Activated CD4-positive, alpha-beta T cell treated with anti-CD3 and anti-CD28 coated beads for 1 hour (primary cell): ENCODE measurements at places on chromosomes 5 and 9.

- DNase-seq = no peak
These were observed 95.9 kb downstream of the UGCG start for GRCh38 chr9:111992523-111992922.

- no peak for DNase-seq
These were observed 88.7 kb downstream of the RAPGEF1 start for GRCh38 chr9:131651160-131651559.

DNA sequence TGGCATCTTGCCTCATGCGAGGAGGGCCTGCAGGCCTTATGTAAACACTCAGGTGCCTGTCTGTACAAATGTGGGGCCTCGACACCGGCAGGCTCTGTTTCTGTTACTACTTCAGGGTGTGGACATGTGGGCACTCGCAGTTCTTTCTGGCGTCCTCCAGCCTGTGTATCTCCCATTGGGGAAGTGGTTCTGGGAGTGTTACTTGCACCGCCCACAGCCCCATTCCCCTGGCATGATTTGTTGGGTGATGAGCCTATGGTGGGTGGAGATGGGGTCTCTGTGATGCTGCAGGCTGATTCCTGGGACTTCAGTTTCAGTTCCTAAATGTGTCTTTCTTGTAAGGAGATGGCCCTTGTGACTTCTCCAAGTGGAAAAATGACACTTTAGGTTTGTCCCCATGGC, 82.1 kb upstream of the PITX1 start:
- DNase-seq = no peak

DNA sequence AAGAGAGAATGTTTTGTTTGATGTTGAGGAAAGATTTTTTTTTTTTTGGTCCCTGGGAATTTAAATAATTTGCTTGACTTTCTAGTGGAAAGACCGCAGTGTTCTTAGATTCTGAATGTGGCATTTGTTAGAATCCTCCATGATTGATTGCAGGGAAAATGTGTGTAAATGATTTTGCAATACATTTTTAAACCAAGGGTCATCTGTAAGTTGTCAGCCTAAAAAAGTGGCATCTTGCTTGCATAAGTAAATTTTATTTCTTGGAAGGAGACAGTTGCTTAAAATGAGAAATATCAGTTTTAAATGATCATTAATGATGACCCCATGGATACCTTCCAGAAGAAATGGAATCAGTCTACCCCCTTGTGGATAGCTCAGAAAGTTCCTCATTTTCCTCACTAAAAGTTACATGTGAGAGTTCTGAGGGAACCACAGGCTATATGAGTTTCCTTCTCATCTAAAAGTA, 105.1 kb upstream of the SLC25A48 start:
- no peak for DNase-seq

DNA sequence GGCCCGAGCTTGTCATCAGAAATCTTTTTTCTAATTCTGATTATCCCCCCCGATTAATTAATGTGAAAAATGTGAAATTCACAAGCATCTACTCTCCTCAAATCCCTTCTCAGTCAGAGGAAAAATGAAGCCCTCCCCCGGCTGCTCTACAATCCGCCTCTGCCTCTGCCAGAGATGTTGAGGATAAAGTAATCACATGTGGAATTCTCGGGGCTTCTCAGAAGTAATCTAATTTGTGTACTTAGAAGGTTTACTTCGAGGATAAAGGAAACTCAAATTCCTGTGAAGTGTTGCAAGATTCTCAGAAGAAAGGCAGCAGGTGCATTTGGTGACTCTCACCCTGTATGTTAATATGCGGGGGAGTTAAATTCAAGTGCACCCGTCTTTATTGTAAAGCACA, 726.1 kb upstream of the ADAMTS16 start:
- DNase-seq = no peak

GRCh38 chr5:156835905-156836304, 14.2 kb upstream of the PPP1R2B start:
- no peak for DNase-seq

DNA sequence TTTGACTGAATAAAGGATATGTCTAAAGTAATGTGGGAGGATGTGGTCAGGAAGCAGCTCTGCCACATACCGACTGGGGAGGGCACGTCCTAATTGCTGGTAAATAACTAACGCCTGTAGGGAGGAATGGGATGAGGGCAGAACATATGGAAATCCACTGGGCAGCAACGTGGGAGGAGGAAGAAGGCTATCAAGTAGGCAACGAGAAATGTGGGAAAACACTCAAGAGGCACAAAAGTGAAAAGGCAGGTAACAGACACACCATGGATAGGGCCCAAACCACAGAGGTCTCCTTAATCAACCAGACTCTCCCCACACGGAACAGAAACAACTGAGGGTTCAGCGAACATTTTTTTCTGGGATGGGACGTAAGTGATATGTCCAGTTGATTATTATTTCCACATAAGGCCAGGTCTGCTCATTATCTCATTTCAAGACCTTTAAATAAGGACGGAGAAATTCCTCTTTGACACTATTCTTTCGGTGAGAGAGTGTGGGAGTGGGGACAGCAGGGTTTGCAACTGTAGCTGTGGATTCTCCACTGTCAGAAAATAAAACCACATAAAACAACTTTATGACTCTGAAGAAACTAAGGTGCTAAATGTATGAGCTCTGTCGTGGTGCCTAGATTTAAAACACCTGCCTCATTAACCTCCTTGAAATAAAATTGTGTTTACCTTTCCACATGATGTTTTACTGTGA, 17.0 kb downstream of the IARS1 start:
- no peak for DNase-seq

DNA sequence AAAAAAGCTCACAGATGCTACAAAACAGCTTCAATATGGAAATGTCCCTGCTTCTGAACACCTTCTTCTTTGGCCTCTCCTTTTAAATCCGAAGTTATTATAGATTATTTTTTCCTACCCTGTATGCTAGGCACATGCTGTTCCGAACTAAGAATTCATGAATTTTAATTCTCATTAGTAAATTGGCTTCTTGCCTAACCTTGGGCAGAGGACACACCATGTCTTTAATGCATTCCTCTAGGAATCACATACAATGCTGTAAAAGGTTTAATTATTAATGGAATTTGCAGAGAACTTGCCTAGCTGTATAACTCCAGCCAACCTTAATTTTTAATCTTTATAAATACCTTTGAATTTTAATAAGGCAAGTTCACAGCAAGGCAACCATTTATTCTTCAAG, 234.4 kb downstream of the NTRK2 start:
- no peak for DNase-seq

DNA sequence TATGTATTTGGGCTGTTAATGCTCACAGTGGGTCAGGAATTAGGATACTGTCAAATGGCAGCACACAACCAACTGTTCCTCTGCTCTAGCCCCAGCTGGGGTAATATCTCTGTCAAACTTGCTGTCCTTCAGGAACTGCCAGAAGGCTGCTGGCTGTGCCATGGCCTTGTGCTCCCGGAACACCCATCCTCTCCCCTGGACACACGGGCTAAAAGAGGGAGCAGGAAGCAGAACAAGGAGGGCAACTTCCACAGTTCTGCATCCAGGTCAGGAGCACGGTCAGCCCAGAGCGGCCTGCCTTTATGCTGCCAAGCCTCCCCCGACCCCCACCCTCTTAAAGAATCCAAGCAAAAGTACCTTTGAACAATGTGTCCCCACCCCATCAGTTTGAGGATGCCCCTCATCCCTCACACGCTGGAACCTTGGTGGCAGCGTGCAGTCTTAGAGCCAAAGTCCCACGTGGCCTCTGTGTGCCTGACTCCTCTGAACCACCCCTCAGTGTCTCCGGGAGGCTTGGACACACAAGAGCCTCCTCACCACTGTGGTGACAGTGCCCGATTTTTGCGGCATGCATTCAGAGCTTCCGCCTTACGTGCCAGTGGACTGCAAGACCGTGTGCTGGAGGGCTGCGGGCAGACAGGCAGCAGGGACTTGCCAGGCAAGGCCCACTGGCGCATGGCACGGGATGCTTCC, 60.8 kb downstream of the PSMB7 start:
- DNase-seq = no peak

- DNase-seq = no peak
These were observed 7.4 kb downstream of the CEMIP2 start for GRCh38 chr9:71760901-71761300.

DNA sequence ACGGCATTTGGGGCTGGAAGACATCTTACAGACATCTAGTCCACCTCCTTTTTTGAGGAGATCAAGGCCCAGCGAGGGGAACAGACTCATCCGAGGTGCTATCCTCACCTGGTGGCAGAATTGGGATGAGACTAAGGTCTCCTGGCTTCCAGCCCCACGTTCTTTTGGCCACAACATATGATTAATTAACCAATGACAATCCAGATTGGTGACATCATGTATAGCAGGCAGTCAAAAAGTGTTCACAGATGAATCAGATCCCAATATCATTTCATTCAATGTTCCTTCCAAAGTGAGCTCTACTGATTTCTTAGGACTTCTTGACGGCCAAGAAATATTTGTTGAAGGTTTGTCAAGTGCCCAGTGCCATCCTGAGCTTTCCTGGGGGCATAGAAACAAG, 3.9 kb downstream of the CFAP77 start:
- DNase-seq = no peak

DNA sequence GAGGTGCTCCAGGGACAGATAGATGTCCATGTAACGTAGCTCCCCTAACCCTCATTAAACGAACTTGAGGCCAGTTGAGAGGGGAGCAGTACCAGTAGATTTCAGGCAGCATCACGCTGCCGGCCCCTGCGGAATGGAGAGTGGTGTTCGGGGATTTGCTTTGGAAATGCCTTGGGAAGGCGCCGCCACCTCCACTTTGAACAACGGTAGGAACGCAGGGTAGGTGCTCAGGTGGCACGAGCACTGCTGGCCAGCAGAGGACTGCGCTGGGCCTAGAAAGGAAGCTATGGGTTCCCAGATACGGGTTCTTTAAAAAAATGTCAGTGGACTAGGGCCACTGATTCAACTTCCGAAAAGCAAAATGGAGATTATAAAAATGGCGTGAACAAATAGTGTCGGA, 271.8 kb downstream of the FANCC start:
- no peak for DNase-seq

- DNase-seq = no peak
These were observed 238.2 kb upstream of the DMAC1 start for GRCh38 chr9:8037745-8038144.

GRCh38 chr9:123544007-123544827, 188.2 kb downstream of the CRB2 start:
- no peak for DNase-seq

DNA sequence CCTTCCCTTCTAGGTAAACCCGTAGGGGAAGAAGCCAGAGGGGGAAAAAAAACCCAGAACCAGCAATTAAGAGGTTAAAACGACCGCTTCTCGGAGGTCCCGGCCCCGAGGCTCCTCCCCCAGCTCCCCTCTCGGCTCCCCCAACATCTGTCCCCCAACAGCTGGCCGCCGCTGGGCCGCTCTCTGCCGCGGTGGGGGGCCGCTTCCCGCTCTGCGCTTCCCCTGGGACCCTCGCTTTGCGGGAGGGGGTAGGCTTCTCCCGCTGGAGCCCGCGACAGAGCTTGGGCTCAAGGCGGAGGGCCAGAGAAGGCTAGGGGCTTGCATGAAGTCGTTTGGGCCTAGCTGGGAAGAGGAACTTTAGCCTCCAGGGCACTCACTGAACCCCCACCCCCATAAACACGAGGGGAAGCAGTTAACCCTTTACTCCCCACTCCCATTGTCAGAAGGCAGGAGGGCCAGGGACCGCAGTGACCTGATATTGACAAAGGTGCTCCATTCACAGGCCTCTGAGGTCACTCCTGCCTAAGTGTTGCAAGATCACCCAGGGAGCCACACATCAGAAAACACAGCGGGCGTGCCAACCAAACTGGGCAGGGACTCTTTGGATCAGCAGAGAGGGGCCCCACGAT, 7.5 kb downstream of the LHX6 start:
- DNase-seq = no peak

GRCh38 chr5:30997681-30998080, 195.8 kb upstream of the CDH6 start:
- DNase-seq = no peak

- DNase-seq = no peak
These were observed 7.1 kb downstream of the TLE4 start for GRCh38 chr9:79578891-79579290.

DNA sequence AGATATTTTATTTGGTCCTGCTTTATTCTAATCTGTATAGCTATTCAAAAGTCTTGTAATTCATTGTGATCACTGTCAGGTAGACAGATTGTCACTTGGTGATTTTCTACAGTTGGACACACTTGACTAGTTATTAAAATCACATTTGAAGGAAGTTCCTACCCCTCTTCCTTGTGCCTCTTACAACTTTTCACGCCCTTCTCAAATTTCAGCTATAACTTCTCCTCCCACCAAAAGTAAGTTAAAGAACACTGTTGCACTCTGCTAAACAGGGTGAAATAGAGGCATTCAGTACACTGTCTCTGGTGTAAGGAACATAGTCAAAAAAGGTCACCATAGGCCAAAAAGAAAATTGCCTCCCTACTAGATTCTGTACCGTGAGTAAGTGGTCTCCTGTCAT, 142.1 kb upstream of the POU5F2 start:
- DNase-seq = no peak

GRCh38 chr9:115167175-115167574, 49.2 kb upstream of the TNC start:
- DNase-seq = no peak

DNA sequence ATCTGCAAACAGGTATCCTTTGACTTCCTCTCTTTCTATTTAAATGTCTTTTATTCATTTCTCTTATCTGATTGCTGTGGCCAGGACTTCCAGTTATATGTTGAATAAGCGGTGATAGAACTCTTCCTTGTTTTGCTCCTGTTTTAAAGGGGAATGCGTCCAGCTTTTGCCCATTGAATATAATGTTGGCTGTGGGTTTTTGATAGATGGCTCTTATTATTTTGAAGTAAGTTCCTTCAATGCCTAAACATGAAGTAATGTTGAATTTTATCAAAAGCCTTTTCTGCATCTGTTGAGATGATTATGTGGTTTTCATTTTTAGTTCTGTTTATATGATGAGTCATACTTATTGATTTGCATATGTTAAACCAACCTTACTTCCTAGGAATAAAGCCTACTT, 300.5 kb upstream of the CTNND2 start:
- DNase-seq = no peak

DNA sequence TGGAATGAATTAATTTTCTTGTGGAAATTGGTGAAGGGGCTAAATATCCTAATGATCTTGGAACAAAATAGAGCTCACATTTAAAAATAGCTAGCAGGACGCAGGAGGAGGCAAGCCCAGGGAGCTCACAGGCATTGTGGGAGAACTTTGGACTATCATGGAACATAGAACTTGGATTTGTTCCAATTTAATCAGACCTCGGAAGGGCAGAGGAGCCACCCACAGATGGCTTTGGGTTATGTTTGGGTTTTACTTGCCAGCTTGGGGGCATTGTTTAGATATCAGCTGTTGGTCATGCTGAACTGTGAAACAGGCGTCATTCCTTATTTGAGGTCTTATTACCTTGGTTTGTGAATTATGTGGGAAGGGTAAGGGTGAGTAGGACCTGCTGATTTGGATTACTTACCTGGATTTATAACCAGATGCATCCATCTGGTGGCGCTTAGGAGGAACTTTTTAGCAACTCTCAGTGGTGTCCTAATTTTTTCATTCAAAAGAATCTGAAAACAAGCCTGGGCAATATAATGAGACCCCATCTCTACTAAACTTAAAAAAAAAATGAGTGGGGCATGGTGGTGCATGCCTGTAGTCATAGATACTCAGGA, 14.1 kb upstream of the PTGR1 start:
- no peak for DNase-seq
